ENCODE measurements at places on chromosomes 13 and 19.

DNA sequence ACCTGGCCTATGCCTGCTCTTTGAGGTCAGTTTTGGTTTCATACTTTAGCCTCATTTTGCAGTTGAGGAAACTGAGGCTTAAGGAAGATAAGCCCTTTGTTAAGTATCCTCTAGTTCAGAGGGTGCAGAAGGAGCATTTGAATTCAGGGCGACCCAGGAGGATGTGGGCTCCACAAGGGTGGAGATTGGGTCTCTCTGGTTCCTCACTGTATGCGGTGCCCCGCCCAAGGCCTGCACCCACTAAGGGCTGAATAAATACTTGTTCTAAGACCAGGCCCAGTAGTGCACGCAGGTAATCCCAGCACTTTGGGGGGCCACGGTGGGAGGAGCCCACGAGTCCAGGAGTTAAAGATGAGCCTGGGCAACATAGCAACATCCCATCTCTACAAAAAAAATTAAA is 768 bp upstream of the SLC44A2 start:
- DNase-seq = no peak

DNA sequence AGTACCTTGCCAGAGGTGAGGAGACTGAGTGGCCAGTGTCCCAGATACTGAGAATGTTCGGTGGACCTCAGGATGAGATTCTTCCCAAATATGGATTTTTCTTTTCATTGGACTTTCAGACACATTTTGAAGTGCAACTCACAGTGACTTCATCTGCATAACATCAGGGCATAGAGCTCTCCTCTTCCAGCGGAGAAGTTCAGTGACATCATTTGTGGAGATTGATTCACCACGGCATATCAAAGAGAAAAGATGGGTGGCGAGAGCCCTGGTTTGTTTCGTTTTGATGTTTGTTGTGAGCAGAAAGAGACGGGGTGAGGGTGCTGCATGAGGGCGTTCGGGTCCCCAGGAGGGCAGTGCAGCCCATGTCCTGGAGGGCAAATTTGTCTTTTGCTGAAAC is 120.1 kb upstream of the GPR12 start:
- no peak for DNase-seq

DNA sequence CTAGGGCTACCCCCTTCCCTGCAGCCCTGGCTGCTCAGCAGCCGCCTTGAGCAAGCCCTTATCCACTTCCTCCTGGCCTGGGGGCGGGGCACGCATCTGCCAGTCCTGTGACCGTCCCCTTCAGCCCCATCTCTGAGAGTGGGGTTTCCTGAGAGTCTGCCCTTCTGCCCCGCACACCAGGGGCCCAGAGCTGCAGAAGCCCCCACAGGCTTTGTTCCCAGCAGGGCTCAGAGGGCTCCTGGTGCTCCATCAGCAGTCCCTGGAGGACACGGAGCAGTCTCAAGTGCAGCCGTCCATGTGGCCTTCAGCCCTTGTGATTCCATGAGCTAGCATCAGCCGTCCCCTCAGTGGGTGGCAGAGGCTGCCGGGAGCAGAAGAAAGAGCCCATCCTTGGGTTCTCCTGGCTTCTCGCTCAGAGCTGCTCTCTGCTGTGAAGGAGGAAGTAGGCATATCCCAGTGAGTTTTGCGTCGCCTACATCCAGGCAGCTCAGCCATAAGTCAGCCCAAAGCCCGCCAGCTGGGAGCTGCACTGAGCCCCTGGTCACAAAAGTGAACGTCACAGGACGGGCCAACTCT is 16.3 kb downstream of the MYO9B start:
- no peak for DNase-seq

DNA sequence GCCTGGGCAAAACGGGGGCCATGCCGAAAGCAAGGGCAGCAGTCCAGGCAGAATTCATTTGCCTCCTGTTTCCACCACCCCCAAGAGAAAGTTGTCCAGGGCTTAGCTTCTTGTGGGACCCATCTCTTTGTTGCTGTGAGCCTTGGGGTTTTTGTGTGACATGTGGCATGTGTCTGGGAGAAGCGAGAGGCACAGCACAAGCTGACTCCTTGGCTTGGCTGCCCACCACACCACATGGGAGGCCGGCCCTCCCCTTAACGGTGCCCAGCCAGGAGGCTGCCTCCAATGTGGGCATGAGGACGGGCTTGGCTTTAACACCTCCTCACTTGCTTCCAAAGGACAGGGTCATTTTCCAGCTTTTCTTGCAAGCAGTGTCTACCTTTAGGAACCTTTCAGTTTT is 81.6 kb downstream of the ZNF536 start:
- DNase-seq = no peak

DNA sequence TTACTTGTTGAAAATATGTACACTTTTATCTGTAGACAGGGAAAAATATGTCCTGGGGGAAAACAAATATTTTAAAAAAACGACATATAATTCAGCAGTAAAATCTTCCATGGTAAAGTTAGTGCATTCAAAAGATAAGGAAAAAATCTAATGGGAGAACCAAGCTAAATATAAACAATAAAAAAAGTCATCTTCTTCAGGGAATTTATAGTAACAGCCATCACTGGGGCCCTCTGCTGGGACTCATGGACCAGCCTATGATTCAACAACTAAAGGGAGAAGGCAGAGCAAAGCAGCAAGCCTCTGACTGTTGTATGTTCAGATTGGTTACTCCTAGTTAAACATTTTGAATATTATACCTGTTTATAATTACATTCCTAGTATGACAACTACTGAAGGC is 93.0 kb downstream of the ITGBL1 start:
- DNase-seq = no peak

DNA sequence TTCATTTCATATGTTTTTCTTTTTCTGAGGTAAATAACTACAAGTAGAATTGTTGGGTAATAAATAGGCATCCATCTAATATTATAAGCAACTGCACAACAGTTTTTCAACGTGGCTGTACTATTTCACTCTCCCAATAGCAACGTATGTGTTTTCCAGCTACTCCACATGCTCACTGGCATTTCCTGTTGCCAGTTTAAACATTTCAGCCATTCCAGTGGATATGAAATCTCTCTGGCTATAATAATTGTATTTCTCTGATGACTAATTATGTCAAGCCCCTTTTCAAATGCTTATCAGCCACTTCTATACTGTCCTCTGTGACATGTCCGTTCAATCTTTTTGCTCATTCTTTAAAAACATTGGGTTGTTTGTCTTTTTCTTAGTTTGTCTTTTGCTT is 26.8 kb upstream of the ALOX5AP start:
- no peak for DNase-seq

- no peak for DNase-seq
These were observed 2.2 kb downstream of the TRIM28 start for GRCh38 chr19:58546019-58546530.

DNA sequence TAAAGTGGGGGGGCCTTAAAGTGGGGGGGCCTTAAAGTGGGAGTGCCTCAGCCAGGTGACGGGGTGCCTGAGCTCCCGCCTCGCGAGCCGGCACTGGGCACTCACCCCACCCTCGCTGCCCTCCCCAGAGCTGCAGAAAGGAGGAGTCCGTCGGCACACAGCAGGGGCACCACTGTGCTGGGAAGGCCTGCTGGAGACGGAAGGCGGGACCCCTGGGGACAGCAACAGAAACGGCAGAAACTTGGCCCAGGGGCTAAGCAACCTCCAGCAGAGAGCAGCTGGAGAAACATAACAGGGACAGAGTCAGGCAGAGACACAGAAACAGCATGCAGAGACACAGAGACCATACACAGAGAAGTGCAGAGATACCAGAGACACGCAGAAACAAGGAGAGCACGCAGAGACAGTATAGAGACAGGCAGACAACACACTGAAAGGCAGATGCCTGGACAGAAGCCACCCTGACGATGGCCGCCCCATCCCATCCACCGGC is 7.9 kb downstream of the CFD start:
- no peak for DNase-seq

Data from ovary (tissue), 10 donors.